ENCODE measurements at places on chromosomes 5 and 9.

DNA sequence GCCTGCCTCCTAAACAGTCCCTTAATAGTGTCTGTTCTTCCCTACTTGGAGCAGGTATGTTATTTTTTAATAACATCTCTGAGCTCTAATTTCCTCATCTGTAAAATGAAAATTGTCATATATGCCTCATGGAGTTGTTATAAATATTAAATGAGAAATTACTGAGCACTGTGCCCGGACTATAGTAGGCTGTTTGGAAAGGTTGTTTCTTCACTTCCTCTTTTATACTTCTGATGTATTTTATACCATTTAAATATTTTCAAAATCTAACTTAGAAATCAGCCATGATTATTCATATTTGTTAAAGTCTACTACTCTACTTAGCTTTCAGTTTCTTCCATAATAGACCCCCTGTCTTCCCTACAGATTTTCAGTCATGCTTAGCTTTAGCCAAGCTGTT, 30.5 kb upstream of the HAPLN1 start:
- DNase-seq = no peak

- DNase-seq = no peak
These were observed 90.3 kb downstream of the ANKRD55 start for GRCh38 chr5:56142614-56143372.

DNA sequence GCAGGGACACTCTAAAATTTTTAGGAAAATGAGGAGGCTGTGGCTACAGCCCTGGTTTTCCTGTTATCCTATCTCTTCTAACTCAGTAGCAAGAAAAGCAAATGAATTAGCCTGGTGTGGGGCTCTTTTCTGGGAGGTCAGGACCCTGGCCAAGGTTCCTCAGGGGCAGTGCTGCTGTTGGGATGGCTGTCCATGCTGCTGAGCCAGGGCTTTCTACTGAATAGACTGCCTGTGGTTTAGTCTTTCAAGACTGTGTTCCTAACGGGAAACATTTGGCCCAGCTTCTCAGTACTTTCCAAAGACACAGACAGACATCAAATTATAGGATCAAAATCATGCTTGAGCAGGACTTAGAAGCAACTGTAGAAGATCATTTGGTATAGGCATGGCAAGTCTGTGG, 18.1 kb downstream of the TNC start:
- DNase-seq = no peak

DNA sequence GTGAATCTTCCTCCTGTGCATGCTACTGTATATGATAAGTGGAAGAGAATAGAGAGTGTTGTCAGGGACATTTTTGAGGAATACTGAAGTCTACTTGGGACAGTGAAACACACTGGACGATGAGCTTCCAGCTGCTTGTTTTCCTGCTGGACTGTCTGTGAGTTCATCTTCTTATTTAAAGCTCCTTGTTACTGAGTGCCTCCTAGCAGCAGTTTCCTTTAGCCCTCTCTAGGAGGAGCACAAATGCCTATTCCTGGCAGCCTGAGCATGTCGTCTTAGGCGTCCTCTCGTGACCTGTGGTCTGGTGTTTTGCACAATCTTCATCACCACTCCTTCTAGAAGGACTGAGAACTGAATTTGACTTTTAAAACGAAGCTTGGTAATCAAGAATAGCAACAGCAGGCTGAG, 43.8 kb downstream of the ANKRD33B start:
- DNase-seq = peak; percentile 84

GRCh38 chr5:158857371-158857770, 242.3 kb downstream of the EBF1 start:
- no peak for DNase-seq

- DNase-seq = peak; percentile 29
These were observed 3.9 kb upstream of the NKD2 start for GRCh38 chr5:1004461-1005248.

DNA sequence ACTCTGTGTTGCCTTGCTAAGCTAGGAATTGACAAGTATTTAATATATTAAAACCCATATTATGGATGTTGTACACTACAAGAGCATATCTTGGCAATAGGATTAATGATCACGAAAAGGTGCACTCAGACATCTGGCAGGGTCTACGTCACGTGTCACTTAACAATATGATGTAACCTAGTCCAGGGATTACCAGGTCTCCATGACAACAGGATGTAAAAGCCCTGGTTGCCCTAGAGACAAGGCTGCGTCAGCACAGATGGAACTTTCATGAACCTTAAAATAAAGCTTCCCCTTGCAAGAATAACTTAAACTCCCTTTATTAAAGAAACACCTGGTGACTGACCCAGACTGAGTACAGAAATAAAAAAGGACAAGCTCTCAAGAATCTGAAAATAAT, 717.8 kb downstream of the CDH18 start:
- DNase-seq = no peak

DNA sequence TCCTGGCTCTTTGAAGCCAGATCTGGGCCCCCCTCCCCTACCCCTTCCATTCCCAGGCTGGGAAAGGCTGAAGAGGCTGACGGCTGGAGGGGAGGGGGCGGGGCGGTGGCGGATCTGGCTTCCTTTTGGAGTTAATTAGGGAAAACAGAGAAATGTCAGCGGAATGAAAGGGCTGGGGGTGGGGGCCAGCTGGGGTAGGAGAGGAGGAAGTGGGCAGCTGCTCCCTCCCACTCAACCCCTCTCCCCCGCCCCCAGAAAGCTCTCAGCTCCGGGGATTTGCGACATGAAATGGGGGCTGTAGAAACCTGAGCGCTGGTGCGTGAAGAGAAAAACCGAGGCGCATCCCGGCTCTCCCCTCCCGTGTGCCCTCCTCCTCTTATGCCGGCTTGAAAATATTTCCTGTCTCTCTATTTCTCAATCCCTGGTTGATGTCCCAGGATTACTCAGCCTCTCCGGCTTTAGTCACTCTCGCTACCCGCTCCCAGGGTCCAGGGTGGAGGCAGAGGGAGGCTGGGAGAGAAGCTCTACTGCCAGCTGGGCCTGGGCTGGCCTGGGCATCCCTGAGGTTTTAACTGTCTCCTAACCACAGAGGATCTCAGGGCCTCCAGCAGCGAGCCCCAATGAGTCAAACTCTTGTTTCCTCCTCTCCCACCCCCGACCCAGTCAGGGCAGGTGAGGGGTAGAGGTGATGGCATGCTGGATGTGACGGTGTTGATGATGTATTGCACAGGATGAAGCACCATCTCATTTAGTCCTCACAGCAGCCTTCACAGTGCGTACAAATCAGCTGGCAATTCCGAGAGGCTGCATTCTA, 20.1 kb downstream of the PCDHGC5 start:
- no peak for DNase-seq

- peak; percentile 32 for DNase-seq
These were observed 97.9 kb upstream of the MAMDC2 start for GRCh38 chr9:69945671-69946141.

DNA sequence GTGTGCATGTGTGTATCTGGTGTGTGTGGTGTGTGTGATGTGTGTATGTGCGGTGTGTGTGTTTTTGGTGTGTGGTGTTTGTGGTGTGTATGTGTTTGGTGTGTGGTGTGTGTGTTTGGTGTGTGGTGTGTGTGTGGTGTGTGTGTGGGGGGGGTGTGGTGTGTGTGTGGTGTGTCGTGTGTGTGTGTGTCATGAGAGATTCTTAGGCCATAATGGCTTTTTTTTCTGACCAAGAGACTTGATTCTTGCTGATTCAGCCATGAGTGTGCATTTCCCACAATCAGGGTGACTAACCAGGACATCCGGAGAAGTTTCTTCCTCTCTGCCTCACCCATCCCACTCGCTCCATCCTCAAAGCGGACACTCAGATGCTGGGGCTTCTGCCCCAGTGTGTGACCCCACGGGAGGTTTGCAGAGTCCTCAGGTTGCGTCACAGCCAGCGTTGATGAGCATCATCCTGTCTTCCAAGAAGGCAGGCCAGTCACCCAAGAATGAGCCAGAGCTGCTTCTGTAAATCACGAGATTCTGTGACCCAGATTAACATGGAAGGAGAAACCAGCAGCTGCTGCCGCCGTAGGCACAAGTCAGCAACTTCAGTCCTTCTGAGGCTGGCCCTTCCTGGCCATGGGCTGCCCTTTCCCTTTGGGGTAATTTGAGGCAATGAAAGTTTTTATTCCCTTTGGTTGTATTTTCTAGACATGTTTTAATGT, 12.5 kb upstream of the CTSL start:
- peak; percentile 21 for DNase-seq

DNA sequence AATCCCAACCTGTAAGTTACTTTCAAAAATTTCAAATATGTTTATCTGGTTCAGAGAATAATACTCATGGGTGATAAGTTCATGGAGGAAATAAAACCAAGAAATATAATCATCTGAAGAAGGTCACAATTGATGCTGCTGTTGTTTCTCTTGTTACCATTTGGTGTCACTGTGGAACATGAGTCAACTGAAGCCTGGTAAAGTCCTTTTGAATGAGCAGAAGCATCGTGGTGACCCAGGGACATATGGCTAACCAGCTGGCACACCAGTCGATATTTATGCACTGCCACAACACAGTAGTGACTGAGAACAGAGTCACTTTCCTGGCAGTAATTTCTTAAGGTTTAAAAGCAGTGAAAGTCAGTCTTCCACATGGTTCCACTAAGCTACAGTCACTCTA, 612.9 kb upstream of the TLE4 start:
- no peak for DNase-seq

Data from HL-60 (cell line).